ENCODE measurements at places on chromosomes 6 and 20.

- peak; percentile 10 for DNase-seq
Observed at GRCh38 chr6:163260111-163260895, 154.2 kb upstream of the QKI start.

DNA sequence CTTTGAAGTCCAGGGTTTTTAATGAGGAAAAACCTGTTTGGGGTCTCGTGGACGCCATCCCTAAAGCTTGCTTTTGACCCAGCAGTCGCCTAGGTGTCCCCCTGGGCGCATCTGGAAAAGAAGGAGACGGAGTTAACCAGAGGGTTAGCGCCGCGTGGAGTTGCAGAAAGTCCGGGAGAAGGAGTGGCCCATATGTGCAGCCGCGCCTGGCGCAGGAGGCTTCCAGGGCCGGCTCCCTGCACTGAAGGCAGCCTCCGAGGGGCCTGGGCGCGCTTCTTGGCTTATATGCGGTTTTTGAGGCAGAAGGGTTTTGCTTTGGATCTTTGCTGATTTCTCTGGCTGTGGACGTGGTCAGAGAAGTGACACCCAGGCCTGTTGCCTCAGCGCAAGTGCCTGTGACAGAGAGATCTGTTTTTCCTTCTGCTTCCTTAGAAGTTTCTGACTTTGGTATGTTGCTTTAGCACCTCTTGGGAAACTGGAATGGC lies 987 bp downstream of the TMEM181 start:
- DNase-seq: no peak

DNA sequence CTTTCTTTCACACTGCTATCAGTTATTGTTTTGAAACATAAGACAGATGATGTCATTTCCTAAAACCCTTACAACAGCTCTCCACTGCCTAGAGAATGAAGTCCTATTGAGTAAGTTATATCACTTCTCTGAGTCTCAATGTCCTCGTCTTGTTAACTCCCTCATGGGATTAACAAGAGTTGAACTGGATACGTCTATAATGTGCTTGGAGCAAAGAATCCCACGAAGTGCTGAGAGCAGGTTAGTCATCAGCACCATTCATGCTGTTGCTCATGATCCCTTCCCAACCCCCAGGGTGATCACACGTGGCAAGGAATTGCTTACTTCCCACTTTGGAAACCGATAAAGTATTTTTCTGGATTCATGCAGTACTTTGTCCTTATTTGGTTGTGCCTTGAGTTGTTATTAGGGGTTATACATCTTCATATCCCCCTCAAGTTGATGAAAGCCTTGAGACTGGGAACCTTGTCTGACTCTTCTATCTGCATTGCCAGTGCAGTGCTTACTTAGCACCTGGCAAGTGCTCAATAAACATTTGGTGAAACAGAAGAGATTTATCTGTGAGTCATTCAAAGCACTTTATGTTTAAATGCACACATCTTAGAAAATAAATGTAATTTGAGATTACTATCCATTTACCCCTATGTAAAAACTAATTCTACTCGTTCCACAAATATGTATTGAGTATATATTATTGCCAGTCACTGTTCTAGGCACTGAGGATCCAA lies 487.5 kb downstream of the EPM2A start:
- no peak for DNase-seq

DNA sequence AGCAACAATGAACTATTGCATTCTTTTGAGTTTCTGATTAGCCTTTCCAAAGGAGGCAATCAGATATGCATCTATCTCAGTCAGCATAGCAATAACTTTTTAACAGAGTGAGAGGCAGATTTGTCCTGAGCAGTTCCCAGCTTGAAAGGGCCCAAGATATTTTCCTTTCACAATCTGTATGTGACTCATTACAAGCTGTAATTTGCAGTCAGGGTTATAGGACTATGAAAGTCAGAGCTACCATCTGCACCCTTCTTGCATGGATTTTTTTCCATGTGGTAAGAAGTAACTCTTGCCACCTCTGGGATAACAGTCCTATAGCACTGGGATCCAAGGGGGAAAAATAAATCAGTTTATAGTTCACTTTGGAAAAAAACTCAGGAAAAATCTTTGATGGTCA lies 318.2 kb upstream of the RGS17 start:
- DNase-seq: no peak

DNA sequence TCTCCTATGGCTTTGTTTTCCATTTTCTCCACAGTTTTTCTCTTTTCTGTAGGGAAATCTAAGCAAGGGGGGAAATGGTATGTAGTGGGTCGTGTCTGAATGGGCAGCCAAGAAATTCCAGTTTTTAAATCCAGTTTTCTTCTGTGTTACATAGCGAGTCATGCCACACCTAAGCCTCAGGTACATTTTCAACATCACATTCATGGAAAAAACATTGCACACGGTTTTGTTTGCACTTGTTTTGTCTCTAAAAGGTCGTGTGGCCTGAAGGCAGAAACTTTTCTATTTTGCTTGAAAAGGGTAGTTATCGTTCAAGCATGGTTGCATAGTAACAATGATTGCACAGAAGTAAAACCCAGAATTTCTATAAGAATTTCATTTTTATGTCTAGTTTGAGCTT lies 70.5 kb downstream of the MOXD1 start:
- DNase-seq: no peak

DNA sequence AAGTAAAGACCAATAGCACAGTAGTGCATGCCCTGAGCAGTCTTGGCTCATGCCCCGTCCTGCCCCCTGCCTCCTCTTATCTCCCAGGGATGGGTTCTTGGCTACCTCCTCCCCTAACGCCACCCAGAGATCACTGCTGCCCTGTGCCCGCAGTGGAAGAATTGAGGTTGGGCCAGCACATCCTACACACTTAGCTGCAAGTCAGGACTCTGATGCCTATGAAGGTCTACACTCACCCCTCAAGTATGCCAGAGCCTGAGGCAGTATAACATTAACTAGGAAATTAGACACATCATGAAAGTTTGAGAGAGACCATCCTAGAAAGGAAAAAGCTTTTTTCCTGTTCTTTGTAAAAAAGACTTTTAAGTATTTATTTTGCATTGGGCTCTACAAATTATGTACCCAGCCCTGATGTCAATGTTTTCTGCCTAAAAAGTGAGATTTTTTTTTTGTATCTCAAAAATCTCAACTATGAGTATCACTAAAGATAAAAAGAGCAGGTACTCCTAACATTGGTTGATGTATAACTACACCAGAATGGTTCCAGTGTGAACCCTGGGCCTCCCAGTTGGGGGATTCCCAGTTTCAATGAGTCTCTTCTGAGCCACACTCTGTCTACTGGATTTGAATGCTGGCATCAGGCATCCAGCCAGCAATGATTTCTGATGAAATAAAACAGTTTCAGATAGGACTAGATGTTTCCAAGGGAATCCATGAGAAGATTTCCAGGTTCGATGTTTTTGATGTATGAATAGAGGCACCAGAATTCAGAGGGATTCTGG lies 115.4 kb downstream of the ISM1 start:
- no peak for DNase-seq

DNA sequence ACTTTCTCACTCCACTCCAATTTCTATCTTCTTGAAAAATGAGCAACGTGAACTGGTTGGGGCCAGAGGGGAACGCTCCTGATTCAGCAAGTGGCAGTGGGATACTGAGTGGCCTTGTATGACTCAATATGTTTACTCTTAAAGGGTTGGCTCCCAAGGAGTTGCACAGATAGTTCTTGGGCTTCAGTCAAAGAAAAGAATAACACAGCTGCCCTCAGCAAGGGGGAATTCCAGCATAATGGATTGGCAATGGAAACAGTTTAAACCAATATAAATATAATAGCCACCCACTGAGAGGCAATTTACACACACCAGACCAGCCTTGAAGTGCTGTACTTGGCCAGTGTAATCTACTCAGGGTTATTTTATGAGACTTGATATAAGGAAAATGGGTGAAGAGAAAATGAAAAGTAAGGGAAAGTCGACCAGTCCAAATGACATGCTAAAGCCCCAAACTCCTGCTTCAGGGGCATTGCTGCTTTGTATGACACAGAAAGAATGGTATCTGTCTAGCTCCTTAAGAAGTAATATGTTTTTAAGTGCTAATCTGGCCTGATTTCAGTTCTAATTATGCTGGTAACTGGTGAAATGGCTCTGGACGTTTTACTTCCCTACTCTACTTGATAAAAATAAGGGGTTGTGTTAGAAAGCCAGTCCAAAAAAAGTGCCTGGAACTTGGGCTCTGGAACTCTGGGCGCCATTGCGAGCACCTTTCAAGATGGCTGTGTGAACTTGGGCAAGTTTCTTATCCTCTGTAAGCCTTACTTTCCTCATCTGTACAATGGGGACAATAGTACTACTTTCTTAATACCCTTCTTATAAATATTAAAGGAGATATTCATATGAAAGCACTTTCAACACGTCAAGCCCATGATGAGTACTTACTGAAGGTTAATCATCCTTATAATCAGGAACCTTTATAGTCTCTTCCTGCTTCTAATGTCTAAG lies 712.9 kb upstream of the MAP3K7 start:
- DNase-seq: peak; percentile 79

GRCh38 chr6:41072836-41073202 lies at the start of gene NFYA:
Gene NFYA, plus strand, starts transcription at chr6:41072974. Its CDS starts 6,116 bp downstream, at chr6:41079090.
- DNase-seq: peak; percentile 100

GRCh38 chr20:41513829-41514228 lies 104.3 kb downstream of the CHD6 start:
- no peak for DNase-seq

GRCh38 chr20:41032271-41032670 lies 3.6 kb downstream of the TOP1 start:
- no peak for DNase-seq

- no peak for DNase-seq
Observed at GRCh38 chr6:51203504-51203903, 384.8 kb downstream of the TFAP2B start.

DNA sequence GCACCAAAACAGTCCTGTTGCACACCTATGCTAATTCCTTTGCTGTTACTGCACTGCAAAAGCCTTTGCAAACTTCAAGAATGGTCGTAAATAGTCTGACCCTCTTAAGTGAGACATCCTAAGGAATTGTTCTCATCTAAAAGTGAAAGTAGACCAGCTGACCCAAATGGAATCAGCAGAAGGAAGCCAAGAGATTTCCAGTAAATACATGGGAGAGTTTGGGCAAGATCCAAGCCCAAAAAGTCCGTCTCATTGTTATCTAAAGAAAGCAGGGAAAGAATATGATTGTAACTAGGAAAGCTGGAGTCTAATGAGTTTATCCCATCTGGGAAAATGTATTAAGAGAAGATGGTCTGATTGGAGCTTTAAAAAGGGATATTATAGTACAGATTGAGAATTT lies 43.0 kb upstream of the HIVEP1 start:
- no peak for DNase-seq

GRCh38 chr6:70547313-70547712 lies 19.4 kb upstream of the SDHAF4 start:
- DNase-seq: no peak

- DNase-seq: peak; percentile 56
Observed at GRCh38 chr20:46145713-46146112, 27.6 kb downstream of the CD40 start.

- no peak for DNase-seq
Observed at GRCh38 chr6:5277589-5277988, 16.3 kb downstream of the FARS2 start.

DNA sequence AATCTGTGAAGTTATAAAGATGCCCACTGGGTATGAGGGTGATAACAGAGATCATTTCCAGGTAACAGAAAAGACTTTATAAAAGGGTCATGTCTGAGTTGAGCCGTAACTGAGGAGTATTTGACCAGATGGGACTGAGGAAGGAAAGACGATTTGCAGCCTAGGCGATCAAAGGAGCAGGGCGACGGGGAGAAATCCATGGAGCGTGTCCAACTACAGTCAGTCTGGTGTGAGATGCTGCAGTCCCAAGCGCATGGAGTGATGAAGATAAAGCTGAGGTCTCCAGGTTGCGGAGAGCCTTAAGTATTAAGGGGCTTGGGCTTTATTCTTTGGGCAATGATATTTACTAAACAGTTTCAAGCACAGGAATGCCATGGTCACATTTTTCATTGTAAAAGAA lies 166.7 kb downstream of the PRKN start:
- DNase-seq: no peak

DNA sequence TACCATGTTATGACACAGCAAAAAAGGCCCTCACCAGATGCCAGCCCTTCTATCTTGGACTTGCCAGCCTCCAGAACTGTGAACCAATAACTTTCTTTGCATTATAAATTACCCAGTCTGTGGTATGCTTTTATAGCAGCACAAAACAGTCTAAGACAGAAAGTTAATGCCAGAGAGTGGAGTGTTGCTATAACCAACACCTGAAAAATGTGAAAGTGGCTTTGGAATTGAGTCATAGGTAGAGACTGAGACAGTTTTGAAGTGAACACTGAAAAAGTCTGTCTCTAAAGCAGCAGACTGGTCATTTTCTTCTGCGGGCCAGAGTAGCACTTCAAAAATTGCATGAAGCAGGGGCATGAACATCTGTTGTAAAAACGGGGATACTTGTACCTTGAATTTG lies 28.0 kb upstream of the ASIP start:
- DNase-seq: no peak

- no peak for DNase-seq
Observed at GRCh38 chr6:130115036-130115435, 96.7 kb downstream of the L3MBTL3 start.

GRCh38 chr20:12718619-12719018 lies 290.2 kb upstream of the SPTLC3 start:
- DNase-seq: no peak

DNA sequence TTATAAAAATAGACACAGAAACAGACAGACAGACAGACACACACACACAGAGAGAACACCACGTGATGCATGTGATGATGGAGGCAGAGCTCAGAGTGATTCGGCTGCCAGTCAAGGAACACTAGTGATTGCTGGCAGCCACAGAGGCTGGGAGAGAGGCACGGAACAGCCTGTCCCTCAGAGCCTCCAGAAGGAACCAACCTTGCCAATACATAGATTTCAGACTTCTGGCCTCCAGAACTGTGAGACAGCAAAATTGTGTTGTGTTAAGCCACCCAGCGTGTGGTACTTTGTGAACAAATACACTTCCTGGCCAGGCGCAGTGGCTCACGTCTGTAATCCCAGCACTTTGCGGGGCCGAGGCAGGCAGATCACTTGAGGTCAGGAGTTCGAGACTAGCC lies 9.5 kb upstream of the PARD6B start:
- DNase-seq: no peak

- no peak for DNase-seq
Observed at GRCh38 chr6:108383981-108384380, 89.1 kb downstream of the AFG1L start.

GRCh38 chr6:9783567-9783966 lies 631.3 kb downstream of the TFAP2A start:
- no peak for DNase-seq

DNA sequence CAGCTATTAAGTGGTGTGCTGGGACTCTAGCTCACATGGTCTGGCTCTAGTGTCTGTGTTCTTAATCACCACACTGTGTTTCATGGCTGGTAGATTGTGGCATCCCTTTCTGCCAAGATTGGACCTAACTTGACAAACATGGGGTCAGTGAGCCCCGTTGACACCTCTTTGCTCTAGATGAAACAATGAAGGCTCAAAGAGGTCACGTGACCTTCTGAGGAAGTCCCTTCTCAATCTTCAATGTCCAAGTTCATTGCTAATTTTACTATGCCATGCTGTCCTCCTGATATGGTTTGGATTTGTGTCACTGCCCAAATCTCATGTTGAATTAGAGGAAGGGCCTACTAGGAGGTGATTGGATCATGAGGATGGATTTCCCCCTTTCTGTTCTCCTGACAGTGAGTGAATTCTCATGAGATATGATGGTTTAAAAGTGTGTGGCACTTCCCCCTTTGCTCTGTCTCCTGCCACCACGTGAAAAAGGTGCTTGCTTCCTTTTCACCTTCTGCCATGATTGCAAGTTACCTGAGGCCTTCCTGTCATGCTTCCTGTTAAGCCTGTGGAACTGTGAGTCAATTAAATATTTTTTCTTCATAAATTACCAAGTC lies 177.8 kb upstream of the MYLIP start:
- no peak for DNase-seq

GRCh38 chr6:121523628-121524027 lies 88.2 kb downstream of the GJA1 start:
- no peak for DNase-seq

All from COR-L47 (cell line).